ENCODE measurements at places on chromosomes 1 and 21.

DNA sequence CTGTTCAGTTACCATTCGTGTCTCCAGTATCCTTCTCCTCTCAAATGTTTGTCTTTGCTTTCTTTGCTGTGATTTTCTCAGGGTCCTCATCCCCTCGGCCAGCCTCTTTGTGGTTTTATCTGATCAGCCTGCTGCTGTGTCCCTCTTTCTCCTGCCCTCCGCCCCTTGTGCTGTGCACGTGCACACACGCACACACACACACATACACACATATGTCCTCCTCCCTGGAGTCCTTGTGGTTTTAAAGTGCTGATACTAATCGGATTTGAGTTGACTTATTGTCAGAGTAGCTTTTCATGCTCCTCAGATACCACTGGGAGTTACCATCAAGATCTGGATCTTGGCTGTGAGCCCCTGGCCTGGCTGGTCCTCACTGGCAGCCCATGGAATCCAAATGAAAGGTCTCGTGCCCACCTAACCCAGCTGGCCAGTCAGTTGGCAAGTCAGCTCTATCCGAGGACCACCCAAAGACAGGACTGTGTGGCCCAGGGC is 34.1 kb downstream of the QSOX1 start:
- DNase-seq = no peak

DNA sequence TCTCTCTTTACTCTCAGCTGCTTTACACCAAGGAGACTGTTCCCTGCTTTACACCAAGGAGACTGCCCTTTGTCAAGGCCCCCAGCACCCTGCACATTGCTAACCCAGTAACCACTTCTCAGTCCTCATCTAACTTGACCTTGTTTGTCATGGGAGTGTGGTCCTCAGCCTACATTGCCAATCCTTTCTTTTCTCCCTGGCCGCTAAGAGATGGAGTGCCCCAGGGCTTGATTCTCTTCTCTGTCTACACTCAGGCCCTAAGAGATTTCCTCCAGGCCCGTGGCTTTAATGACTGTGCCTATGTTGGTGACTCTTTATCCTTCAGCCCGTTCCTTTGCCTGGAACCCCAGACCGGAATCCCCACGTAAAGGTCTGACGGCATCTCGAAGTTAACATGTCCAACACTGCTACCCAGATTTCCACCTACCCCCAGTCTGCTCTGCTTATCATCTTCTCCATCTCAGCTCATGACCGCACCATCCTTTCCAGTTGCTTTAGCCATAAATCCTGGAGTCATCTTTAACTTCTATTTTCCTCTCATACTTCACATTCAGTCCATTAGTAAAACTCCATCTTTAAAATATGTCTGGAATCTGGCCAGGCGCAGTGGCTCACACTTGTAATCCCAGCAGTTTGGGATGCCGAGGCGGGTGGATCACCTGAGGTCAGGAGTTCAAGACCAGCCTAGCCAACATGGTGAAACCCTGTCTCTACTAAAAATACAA is 9.5 kb upstream of the SEMA4A start:
- peak; percentile 82 for DNase-seq

- DNase-seq = no peak
These were observed 34.7 kb downstream of the EPHA8 start for GRCh38 chr1:22597996-22598395.

DNA sequence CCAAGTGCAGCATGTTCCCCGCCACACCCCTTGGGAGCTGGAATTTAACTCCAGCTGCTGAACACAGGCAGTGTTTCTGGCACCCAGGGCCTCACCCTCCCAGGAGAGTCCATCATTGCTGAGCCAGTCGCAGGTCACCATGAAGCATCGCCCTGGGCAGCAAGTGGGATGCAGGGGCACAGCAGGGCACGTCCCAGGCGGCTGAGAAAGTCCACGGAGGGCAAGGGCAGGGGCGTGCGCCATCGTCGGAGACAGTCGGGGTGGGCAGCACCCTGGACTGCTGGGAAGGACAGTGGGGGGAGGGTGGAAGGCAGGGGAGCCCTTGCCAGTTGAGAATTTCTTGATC is 69.2 kb upstream of the PDE9A start:
- DNase-seq = no peak

DNA sequence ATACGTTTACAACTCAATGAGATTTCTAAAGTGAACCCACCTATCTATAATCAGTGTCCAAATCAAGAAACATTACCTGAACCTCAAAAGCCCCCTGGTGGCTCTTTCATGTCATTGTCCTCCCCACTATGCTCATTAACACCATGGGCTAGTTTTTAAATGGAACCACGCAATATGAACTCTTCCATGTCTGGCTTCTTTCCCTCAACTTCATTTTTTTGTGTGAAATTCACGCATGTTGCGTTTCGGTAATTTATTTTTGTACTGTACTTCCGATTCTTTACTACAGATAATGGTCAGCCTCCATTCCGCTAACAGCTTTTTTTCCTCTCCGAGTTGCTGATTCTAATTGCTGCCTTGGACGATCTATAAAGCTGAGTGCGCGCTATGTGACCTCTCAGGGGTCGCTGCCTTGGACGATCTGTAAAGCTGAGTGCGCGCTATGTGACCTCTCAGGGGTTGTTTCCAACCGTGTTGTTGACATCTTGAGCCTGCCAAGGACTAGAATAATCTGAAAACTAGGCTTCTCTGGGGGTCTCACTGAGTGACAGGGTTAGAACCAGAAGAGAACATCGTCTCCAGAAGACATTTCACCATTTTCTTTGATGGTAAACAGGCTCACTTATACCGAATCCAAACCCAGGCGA is 1.1 kb upstream of the CACYBP start:
- peak; percentile 59 for DNase-seq

DNA sequence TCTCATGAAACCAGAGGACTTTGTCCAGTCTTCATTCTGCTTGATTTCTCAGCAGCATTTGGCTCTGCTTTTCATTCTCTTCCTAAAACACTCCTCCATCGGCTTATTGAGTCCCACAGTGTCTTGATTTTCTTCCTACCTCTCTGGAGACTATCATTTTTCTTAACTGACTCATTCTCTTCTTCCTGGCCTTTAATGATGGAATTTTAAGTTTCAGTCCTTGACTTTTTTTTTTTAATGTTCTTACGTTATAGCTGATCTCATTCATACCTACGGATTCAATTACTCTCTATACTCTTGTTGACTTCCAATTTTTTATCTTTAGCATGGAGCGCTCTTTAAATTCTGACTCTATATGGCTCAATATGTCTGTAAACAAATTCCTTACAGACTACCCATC is 111.1 kb downstream of the NEK7 start:
- DNase-seq = peak; percentile 87

DNA sequence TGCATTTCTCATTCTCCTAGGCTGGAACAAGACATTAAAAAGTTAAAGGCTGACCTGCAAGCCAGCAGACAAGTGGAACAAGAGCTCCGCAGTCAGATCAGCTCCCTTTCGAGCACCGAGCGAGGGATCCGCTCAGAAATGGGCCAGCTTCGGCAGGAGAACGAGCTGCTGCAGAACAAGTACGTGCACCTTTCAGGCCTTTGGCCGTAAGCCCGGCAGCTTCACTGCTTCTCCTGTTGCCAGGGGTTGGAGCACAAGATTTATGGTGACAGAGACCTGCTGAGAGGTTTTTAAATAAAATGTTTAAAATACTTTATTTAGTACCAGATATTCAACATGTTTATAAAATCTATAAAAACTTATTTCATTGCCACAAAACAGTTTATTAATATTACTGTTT is 53.4 kb downstream of the MACO1 start:
- DNase-seq = no peak

DNA sequence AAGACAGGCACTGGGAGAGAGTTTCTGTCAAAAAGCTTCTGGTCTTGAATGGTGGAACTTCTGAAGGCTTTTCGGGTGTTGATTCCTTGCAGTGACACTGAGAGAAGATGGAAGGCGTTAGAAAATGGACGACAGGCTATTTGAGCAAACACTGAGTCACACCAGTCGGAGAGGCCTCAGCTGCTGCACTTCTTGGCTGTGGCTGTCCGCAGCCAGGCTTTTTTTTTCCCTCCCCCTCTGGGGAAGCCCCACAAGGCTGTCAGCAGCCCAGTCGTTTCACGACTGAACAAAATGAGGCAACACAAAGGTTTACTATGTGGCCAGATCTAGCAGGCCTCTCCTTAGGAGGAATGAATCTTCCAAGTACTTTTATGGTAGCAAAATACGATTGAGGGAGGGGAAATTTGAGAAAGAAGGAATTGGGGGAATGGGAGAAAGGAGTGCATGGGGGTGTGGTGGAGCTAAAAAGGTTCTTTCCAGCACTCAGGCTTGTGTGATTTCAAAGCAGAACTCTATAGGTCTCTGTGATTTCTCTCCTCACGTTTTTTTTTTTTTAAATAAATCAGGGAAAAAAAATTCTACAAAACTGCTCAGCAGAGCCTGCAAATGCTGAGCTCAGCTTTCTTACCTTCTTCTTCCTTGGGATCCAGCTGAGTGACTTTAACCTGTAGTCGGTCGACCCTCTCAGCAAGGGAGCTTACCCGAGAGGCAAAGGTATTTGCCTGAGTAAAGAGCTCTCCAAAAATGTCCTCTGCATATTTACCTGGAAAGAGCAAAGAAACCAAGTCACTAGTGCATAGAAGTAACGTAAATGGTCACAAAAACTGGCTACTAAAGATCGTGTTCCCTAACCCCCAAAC is 26.1 kb downstream of the GPR3 start:
- DNase-seq = peak; percentile 92

GRCh38 chr21:33937146-33937545 is 21.5 kb upstream of the ATP5PO start:
- no peak for DNase-seq

GRCh38 chr1:160993544-160994193 is 27.3 kb downstream of the F11R start:
- DNase-seq = peak; percentile 65

GRCh38 chr1:101081496-101082488 is 56.2 kb upstream of the DPH5 start:
- DNase-seq = no peak

GRCh38 chr1:27773826-27774445 is 917 bp downstream of the STX12 start:
- peak; percentile 37 for DNase-seq

DNA sequence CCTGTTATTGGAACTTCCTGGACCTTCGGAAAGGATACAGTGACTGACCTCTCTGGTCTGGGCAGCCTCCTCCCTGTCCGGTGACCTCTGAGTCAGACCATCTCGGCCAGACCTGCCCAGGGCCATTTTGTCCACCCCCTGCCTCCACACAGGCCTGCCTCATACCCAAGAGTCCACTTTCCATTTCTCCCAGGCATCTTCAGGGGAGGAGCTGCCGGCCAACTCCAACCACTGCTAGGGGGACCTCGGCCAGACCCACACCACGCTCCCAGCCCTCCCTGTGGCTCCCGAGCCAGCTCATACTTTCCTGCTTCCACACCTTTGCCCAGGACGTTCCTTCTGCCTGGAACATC is 29.5 kb upstream of the RUNX3 start:
- peak; percentile 25 for DNase-seq

DNA sequence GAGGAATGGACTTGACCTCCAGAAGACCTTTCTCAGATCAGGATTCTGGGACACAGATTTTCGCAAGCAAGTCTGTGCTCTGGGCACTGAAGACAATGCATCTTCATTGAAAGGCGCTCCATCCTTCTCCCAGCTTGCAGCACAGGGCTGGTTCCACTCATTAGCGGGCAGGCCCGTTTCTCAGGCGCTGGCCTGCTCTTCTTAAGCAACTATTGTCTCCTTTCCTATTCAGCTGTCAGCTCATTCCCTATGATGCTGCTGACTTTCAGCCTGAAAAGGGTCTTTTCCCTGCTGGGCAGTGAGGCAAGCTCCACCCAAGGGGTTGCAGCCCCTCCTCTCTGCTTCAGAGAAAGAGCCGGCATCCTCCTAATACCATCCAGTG is 91.9 kb upstream of the PLXNA2 start:
- no peak for DNase-seq

Data from EL (cell line).